Mesenteric fat pad (tissue), 1 donor: ENCODE measurements at places on chromosomes 1 and 21. TPM values are rescaled to one million over a fixed set of nuclear protein-coding genes. Genes with fewer than 3 reads are reported as not detected.

FCGR1A gene
- total RNA-seq, result 9.3 TPM

DNA sequence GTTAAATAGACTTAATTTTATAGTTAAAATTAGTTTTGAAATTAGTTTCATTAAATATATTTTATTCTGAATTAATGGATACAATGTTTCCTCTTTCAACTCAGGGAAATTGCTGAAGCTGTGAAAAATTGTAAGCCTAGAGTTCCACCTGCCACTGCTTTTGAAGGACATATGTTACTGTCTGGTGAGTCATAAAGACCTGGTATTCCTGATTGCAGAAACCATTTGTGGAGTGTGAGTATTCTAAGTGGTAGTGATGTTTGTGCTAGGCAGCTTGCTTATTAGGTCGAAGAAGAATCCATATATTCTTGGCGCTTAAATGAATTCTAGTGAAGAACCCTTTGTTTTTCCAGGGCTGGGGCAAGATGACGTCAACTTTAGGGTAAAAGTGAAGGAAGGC lies 34.0 kb downstream of the MTR start:
- DNase-seq, result no peak

- no peak for DNase-seq
Observed at GRCh38 chr1:221858818-221859611, 117.1 kb upstream of the DUSP10 start.

- DNase-seq, result no peak
Observed at GRCh38 chr1:153577138-153577537, 11.5 kb upstream of the S100A2 start.

- DNase-seq, result no peak
Observed at GRCh38 chr1:226044514-226045101, 17.9 kb upstream of the H3-3A start.

DNA sequence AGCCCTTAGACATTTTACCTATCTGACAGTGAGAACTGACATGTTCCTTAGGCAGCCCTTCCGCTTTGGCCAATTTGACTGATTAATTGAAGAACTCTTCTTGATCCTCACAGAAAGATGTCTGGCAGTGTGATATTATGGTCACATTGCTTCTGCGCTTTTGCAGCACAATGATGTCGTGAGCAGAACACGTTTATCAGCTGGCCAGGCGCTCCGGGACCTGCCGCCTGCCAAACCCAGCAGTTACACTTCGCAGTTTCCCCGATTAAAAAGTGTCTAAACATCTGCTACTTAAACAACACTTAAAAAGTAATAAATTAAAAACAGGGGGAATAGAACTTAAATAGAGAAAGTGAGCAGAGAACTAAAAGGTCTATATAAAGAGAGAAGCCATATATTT lies 103.5 kb upstream of the ETS2 start:
- no peak for DNase-seq

PAX7 gene
- total RNA-seq, result not detected

DNA sequence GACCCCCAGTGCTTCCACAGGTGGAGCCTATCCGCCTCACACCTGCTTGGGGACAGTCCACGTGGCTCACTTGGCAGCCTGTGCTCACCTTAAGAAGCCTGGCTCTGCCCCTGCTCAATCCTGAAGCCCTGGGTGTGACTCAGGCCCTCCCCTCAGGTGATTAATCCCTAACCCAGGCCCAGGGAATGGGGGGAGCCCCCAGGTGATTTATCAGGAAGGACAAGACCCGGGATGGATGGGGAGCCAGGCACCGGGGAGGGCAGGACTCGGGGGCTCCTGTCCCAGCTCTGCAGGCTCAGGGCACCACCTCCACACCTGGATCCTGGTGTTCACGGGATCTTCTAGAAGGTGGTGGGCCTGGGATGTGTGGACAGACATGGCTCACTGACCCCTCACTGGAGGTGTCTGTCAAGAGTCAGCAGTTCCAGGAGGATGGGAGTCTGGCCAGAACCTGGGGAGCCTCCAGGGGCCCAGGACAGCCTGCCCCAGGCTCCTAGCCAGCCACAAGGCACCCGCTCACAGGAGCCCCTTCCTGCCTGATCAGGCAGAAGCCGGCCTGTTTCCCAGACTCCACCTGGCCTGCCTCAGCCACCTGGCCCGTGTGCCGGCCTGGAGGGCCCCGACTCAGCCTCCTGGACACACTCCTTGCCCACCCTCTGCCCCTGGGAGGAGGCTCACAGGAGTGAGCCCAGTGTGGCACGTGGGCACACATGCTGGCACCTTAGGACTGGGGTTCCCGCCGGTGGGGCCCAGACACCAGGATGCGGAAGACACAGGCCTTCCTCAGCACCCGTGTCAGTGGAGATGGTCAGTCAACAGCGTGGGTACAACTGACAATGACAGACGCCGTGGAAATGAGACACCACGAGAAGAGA lies 38.6 kb upstream of the COL6A1 start:
- no peak for DNase-seq

DNA sequence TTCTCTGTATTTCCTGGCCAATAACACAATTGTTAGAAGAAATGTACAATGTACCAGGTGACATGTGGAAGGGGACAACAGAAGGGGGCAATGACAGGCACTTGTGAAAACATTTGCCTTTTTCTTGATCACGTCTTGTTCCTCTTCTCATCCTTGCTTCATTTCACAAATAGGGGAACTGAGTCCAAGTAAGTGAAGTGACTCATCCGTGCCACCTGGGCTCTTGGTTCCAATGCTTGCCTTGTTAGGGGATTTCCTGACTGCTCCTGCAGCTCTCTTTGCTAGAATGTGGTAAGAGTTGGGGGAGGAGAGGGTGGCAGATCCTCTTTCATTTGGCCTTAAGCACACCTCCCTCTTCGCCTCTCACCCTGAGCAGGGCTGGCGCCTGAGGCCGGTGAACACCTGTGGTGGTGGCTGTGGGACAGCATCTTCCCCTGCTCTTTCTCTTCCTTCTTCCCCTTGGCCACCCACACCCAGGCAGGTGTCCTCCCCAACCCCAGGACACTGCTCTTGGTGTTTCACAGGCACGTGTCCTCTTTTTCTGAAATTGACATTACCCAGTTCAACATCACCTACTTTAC lies 2.2 kb upstream of the RHEX start:
- no peak for DNase-seq

DNA sequence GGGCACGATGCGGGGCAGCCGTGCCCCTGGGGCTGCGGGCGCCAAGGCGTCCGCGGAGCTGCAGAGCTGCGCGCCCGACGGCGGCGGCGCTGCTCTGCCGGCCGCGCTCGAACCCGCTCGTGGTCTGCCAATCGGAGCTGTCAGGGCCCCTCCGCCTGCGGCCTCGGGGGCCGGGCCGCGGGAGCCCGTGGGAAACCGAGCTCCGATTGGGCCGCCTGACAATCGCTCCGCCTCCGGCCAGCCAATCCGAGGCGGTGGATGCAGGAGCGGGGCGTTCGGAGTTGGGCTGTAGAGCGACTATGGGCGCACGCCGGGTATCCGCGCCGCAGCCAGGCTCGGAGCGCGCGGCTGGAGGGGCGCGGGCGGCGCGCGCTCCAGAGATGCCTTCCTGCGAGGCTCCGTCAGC lies 100.5 kb upstream of the SOD1 start:
- DNase-seq, result peak; percentile 91

DNA sequence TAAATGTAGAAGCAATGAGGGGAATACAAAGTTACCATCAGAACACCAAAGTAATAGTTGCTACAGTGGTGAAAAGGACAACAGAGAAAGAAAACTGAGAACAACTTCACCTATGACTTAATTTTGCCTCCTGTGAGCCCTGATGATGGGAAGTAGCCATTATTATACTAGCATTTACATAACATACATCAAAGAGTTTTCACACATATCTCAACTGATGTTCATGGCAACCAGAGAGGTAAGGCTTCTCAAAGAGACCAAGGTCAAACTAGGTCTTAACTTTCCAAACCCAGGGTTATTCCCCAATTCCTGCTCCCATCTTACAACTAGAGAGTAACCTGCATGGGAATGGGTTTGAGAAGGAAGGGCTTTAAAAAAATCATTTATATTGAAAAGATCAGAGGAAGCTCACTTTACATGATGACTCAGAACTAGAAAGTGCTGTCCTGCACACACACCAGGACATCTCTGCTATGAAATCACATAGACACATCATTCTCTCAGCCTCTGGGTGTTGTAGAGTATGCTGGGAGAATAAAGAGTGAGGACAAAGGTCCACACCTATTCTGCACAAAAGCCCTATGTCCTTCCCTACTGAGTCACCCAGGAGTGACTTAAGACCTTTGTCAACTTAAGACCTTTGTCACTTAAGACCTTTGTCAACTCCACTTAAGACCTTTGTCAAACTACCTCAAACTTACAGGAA lies 179.7 kb downstream of the TNFSF18 start:
- DNase-seq, result no peak

GRCh38 chr1:167987174-167987573 lies 50.3 kb upstream of the MPC2 start:
- DNase-seq, result no peak

DNA sequence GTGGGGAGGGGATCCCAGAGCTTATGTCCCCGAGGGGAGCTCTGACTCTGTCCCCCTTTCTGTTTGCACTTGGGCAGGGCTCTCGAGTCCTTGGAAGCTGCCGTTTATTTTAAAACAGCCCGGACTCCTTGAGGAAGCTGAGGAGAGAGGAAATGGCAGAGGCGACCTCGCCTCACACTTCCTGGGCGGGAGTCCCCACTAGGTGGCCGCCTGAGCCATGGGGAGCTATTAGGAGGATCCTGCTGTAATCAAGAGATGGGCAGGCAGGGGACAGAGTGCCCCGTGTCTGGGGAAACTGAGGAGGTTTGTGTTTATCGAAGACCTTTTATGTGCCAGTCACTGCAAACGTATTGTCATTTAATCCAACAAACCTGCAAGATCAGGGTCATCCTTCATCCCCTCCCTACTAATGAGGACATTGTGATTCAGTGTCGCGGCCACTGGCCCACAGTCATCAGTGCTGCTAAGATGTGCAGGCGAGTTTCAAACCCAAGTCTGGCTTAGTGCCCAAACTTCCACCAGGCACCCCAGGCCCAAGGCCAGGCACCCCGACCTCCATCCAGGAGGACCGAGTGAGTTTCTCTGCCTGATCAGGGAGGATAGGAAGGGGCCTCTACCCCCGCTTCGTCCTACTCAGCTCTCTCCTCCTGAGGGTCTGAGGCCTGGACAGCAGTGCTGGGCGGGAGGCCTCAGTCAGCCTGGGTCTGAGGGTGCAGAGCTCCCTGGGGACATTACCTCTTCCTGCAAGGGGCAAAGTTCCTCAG lies 316.9 kb upstream of the VAMP3 start:
- no peak for DNase-seq

- DNase-seq, result no peak
Observed at GRCh38 chr1:9004700-9005394, 21.4 kb downstream of the SLC2A7 start.

DNA sequence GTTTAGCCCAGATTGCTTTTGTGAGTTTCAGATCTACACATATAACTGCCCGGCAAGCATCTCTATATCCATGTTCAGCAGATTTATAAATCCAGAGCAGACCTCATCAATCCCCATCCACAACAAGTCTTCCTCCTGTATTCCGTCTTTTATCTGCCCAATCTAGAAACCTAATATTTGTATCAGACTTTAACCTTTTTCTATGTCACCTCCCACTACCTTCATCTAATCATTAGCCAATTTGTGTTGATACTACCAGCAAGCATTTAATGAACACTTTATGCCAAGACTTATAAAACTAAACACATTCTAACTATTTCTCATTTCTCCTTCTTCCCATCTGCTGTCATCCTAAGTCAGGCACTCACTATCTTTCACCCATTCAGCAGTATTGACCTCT lies 135.5 kb downstream of the PBX1 start:
- no peak for DNase-seq
